Sigmoid colon (tissue), 7 donors: ENCODE measurements at places on chromosomes 2 and 18. TPM values are rescaled to one million over a fixed set of nuclear protein-coding genes. Genes with fewer than 3 reads are reported as not detected.

HOXD1 gene
- total RNA-seq, result 0.41 TPM

C2orf42 gene
- 23.4 TPM for total RNA-seq

LYG2 gene
- total RNA-seq, result not detected

GREB1 gene
- 1.8 TPM for total RNA-seq

CD8B gene
- total RNA-seq, result not detected

NIFK gene
- total RNA-seq, result 36.7 TPM

CRIM1 gene
- total RNA-seq, result 57.4 TPM

GRCh38 chr18:59700535-59700967 lies 3.3 kb upstream of the CCBE1 start:
- peak overlapping the region; percentile 19 for H3K4me3 ChIP-seq
- no peak overlapping the region for H3K27ac ChIP-seq
- peaks cover 52% of the 10 kb centered on the region for H3K4me1 ChIP-seq
- DNase-seq, result no peak

DNA sequence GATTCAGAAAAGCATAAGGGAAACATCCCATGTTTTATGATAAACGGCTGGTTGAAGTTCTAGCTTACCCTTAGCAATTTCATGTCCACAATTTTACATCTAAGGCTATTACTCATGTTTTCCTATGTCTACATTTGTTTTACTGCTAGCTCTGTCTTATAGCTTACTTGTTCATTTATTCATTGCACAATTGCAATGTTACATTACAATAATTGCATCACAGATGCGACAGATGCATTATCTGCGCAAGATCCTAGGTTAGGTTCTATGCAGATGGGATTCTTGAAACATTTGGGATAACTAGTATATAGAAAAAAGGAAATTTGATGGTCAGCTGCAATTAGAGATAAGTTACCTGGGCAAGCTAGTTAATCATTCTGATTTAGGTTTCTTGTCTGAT lies 108.4 kb downstream of the ARHGAP28 start:
- no peak for DNase-seq
- H3K4me1 ChIP-seq, result peaks cover 6% of the 10 kb centered on the region
- no peaks in the 10 kb centered on the region for H3K27me3 ChIP-seq
- H3K4me3 ChIP-seq, result no peak overlapping the region
- H3K36me3 ChIP-seq, result no peaks in the 10 kb centered on the region

DNA sequence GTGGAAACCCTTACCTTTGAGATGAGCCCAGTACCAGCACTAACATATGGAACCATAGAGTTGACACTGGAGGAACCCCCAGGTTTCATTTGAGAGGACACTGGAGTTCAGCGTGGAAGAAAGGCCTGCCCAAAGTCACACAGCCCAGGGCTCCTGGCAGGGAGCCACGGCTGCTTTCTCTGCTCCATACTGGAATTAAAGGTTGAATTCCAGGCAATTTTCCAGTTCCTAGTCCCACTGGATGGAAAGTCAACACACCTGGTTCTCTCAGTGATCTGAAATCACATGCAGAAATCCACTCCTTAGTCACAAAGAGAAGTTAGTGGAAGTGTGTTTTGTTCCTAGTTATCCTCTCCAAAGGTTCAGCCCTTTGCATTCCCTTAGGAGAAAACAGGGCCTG lies 336.1 kb upstream of the SKOR2 start:
- H3K4me1 ChIP-seq, result no peaks in the 10 kb centered on the region
- H3K4me3 ChIP-seq, result no peak overlapping the region

DNA sequence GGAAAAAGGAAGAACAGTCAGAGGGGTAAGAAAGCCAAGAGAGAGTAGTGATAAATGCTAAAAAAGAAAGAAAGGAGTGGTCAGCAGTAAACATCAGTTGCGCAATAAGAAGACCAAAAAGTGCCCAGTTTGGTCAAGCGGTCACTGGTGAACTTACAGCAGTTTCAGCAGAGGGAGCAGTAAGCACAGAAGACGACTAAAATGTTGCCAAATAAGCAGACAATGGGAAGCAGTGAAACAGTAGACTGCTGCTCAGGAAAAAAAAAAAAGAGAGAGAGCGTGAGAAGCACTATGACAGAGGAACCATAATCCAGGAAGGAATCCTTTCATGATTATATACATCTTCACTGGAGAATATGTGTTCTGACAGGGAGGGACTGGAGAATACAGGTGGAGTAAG lies 45.8 kb downstream of the DNAJC10 start:
- peak; percentile 63 for DNase-seq
- H3K4me3 ChIP-seq, result no peak overlapping the region

GRCh38 chr2:150426315-150426714 lies 61.2 kb downstream of the RND3 start:
- no peaks in the 10 kb centered on the region for H3K4me1 ChIP-seq
- no peak overlapping the region for H3K4me3 ChIP-seq
- no peaks in the 10 kb centered on the region for H3K36me3 ChIP-seq

DNA sequence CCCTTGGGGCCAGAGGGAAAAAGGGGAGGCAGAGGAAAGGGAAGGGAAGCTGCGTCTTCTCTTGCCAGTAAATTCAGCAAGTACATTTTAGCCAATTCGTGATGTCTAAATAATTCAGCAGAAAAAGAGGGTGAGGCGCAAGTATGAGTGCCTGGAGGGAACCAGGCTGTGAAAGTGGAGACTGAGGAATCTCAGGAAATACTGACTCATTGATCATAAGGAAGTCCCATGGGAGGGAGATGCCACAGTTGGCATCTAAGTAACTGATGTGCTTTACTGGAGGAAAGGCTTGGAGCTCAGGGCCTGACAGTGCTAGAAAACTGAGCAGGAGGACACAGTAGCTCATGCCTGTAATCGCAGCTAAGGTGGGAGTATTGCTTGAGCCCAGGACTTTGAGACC lies 31.1 kb downstream of the KIF5C start:
- no peaks in the 10 kb centered on the region for H3K27me3 ChIP-seq
- no peak overlapping the region for H3K4me3 ChIP-seq
- H3K4me1 ChIP-seq, result no peaks in the 10 kb centered on the region
- DNase-seq, result no peak

- no peaks in the 10 kb centered on the region for H3K27me3 ChIP-seq
- no peak overlapping the region for H3K4me3 ChIP-seq
- no peaks in the 10 kb centered on the region for H3K36me3 ChIP-seq
Observed at GRCh38 chr2:230691005-230691647, 21.5 kb upstream of the CAB39 start.

DNA sequence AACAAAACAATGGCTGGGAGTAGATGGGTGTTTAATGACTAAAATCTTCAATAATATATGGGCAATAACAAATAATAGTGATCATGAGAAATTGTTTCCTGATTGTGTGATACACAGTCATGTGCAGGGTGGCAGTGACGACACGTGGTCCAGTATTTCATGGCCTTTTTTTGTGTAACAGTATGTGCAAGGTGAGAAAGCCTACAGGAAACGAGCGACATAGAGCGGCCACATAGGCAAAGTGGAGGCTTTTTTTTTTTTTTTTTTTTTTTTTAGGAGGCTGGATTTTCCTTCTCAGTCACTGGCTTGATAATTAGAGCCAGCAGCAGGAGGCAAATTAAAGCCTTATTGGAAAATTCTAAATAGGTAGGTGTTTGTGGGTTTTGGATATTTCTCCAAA lies 123.7 kb downstream of the MYO3B start:
- H3K27me3 ChIP-seq, result no peaks in the 10 kb centered on the region
- no peak overlapping the region for H3K27ac ChIP-seq
- H3K4me3 ChIP-seq, result no peak overlapping the region

DNA sequence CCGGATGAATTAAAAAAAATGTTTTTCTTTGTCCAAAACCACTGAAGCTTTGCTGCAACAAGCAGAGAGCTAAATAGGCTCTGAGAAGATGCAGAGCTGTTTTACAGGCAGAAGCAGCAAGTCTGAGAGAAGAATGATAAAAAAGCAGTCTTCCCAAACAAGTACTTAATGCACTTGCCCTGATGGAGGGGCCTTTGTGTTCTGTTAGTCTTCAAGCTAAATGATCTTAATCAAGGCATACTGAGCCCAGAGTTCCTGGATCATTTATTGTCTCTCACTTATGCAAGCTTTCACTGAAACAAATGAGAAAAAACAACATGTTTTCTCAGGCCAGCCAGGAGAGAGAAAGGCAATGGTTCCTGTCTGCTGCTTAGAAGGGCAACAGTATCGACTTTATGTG lies 152.5 kb downstream of the CLIP4 start:
- H3K27ac ChIP-seq, result no peak overlapping the region
- no peak for DNase-seq
- H3K4me1 ChIP-seq, result no peaks in the 10 kb centered on the region
- H3K27me3 ChIP-seq, result no peaks in the 10 kb centered on the region
